ENCODE measurements at places on chromosomes 13 and 19. TPM values are rescaled to one million over a fixed set of nuclear protein-coding genes. Genes with fewer than 3 reads are reported as not detected.

TPTE2 gene
- not detected for total RNA-seq

CCDC169 gene
- not detected for total RNA-seq

CEACAM5 gene
- total RNA-seq: not detected

KLF12 gene
- total RNA-seq: 43.9 TPM

LINGO3 gene
- total RNA-seq: 0.69 TPM

MIER2 gene
- 24.9 TPM for total RNA-seq

WASF3 gene
- not detected for total RNA-seq

LRRC25 gene
- total RNA-seq: 1.2 TPM

MADCAM1 gene
- 0.44 TPM for total RNA-seq

KLK5 gene
- not detected for total RNA-seq

GJB6 gene
- total RNA-seq: 5.1 TPM

SLC25A41 gene
- total RNA-seq: 0.91 TPM

PEAK3 gene
- 0.14 TPM for total RNA-seq

CYP4F2 gene
- not detected for total RNA-seq

ZNF418 gene
- 14.8 TPM for total RNA-seq

SYCN gene
- total RNA-seq: not detected

APC2 gene
- 0.11 TPM for total RNA-seq

HSD17B14 gene
- total RNA-seq: 2.6 TPM

ICAM4 gene
- total RNA-seq: 1.7 TPM

EMC10 gene
- total RNA-seq: 56.0 TPM

TEX29 gene
- total RNA-seq: 0.51 TPM
